Activated CD4-positive, CD25-positive, alpha-beta regulatory T cell treated with anti-CD3 and anti-CD28 coated beads, Interleukin-2, amount 50 U/mL, for 16 hours (primary cell): ENCODE measurements at places on chromosomes 5 and 9.
A peak's percentile ranks its signal among the peaks of the same experiment; 100 is the strongest.

DNA sequence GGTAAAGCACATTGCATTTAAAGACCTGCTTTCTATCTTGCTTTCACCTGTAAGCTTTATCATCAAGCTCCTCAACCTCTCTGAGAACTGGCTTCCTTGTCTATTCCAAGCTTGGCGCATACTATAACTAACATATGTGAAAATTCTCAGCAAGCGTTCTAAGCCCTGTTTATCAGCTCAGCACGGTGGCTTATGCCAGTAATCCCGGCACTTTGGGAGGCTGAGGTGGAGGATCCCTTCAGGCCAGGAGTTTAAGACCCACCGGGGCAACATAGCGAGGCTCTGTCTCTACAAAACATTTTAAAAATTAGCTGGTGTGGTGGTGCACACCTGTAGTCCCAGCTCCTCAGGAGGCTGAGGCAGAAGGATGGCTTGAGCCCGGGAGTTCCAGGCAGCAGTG, 1.6 kb upstream of the ATP6V0E1 start:
- no peak for DNase-seq

DNA sequence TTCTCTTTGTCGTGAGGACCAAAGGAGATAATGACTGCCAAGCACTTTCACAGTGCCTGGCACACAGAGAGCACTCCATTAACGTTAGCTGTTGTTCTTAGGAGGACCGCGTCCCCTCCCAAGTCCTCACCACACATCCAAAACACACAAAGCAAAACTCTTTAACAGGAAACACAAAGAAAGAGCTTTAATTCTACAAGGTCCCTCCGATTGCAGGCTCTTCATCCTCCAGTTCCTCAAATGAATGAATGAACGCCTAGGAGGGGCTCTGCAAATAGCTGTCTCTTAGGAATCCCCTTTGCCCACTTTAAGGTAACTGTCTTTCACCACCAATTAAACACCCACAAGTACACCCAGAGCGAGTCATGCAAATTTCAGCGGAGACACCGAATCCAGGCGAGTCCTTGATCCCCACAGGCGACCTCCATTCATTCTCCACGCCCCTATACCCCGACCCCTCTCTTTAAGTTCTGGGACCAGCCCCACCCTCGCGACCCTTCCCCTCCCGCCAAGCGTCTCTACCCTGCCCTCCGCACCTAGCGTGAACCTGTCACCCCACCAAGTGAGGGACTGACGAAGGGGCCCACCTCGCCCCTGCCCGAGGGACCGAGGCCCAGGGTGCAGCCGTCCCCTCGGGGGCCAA, 644 bp downstream of the TSC1 start:
- DNase-seq: no peak

- no peak for DNase-seq
Observed at GRCh38 chr5:114402206-114402605, 40.3 kb downstream of the KCNN2 start.

DNA sequence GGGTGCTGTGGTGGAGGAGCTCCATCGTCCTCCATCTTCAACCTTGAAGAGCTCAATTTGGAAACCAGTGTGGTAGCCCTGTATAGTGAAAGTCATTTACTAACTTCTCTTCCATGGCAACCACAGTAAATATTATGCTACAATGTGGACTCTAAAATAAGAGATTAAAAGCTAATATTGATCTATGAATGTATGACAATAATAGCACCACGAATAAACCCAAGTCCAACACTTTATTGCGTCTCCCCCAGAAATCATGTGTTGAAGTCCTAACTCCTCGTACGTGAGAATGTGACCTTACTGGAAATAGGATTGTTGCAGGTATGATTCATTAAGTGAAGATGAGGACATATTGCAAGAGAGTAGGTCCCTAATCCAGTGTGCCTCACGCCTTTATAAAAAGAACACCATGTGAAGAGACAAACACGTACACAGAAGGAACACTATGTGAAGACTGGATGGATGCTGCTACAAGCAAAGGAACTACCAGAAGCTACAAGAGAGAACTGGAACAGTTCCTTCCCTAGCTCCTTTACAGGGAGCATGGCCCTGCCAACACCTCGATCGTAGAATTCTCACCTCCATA, 276.2 kb downstream of the PDE4D start:
- DNase-seq: no peak

DNA sequence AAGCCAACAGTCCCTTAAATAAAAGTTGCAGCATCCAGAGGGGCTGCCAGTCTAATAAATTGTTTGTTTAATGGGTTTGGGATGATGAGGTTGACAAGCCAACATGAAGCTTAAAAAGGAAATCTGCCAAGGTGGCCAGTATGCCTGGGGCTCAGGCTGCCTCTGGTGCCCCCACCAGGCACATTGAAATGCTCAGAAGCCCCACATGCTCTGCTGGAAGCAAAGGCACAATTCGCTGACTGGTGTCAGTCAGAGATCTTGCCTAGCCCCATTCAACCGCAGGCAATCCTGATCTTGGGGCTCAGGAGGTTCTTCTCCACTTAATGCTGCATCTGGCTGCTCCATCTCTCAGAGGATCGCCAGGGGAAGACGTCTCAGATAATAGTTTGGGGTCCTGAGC, 44.2 kb upstream of the TCERG1 start:
- DNase-seq: no peak

- DNase-seq: no peak
Observed at GRCh38 chr5:8770431-8770830, 775.4 kb downstream of the SEMA5A start.

- DNase-seq: no peak
Observed at GRCh38 chr5:111454198-111454622, 58.1 kb downstream of the STARD4 start.

GRCh38 chr5:94849324-94849723, 230.9 kb downstream of the SLF1 start:
- DNase-seq: no peak

- no peak for DNase-seq
Observed at GRCh38 chr5:137488516-137488915, 10.6 kb downstream of the SPOCK1 start.

DNA sequence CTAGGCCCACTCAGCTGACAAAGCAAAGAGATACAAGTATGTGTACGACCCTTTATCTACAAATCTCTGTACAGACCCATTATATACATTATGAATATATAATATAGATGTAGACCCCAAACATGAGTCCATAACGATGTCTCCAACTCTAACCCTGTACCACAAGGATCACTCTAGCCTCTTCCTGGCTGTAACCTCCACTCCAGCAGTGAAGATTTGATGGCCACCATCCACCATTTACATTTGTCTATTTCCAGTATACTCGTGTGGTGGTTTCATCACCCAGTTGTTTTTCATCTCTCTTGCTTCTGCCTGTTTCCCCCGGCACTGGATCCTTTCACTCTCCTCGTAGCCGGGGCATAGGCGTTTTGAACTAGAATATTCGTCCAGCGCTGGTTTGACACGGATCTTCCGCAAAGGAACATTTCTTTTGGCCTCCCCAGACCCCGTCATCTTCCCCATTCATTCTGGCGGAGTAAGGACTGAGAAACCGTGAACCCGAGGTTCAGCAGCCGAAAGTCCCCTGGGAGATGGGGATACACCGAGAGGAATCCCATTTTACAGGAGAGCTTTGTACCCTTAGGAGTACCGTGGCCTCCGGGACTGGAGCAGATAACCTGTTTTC, 828 bp upstream of the TRIO start:
- DNase-seq: no peak

DNA sequence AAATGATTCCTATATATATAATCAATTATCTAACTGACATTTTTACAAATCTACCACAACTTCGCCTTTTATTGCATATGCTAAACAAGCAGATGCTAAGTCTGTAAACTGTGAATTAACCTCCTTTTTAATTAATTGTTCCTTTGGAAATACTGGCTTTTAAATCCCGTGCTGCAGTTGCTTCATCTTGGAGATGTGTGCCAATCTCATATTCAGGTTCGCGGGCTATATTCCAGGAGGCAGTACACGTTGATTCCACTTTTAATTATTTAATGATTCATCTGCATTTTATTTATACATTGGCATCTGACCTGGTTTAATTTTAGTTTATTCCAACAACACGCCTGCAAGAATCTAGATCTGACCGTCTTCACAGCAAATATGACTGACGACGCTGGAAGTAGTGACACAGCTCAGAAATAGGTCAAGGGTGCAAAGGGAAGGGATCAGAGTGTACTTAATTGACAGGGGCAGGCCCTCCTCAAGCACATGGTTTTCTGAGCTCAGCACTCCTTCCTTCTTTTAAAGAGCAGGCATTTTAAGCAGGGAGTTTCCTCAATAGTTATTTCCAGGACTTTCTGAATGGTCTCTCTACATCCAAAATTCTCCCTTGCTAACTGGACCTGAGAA, 125.2 kb downstream of the GLIS3 start:
- no peak for DNase-seq

- DNase-seq: no peak
Observed at GRCh38 chr5:7036192-7036835, 323.1 kb downstream of the TENT4A start.

- no peak for DNase-seq
Observed at GRCh38 chr5:125134216-125135081, 388.0 kb upstream of the ZNF608 start.

GRCh38 chr5:84259283-84260045, 125.2 kb downstream of the EDIL3 start:
- no peak for DNase-seq

- DNase-seq: no peak
Observed at GRCh38 chr9:27193886-27194285, 84.9 kb downstream of the TEK start.

DNA sequence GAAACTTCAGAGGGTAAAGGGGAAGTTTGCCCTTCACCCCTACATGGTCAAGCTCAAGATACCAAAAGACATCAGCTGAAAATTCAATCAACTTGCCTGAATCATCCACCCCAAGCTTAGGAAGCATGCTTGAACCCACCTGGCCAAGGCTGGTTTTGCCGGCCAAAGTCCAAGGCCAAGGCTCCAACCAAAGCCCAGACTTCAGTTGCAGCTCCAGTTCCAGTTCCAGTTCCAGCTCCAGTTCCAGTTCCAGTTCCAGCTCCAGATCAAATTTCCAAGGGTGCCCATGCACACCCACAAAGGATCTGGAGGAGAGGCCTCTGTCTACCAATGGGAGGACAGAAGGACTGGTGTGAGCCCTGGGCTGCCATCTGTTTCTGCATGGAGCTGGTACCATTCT, 4.6 kb upstream of the SERINC5 start:
- no peak for DNase-seq

DNA sequence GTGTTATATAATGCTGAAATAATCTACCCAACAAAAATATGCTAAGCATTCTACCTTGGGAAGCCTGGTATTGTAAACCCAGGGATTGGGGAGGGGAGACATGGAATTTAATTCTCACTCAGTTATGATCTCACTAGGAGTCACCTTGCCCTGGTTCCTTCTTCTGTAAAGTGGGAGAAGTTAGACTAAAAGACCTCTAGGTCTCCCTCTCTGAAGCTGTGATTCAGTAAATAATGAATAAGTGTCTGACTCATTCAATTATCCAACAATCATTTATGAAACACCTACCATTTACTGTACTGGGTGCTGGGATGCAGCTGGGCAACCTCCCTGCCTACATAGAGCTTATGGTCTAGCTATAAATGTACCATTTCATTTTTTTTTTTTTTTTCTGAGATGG, 20.2 kb upstream of the SPARC start:
- DNase-seq: no peak

DNA sequence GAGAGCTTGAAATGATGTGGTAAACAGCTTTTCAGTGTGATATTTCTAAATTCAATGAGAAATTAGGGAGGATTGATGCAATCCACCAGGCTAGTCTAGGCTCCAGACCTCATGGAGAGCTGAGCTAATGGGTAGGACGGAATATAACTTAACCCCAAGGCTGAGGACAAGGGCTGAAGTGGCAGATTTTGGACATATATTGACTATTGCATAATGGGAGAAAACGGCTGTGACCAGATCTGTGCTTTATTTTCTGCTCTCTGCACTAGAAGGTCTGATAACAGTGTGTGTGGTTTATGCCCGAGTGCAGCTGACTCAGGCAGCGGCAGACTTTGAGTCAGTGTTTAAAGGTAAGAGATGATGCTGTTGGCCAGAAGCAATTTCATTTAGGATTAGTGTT, 70.6 kb downstream of the ACTBL2 start:
- DNase-seq: no peak

DNA sequence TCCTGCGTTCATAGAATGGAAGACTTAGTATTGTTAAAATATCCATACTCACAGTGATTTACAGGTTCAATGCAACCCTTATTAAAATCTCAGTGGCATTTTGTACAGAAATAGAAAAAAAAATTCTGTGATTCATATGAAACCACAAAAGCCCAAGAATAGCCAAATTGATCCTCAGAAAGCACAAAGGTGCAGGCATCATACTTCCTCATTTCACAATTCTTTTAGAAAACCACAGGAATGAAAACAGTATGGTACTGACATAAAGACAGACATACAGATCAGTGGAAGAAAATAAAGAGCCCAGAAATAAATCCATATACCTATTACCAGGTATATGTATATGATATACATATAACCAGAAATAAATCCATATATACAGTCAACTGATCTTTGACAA, 86.8 kb upstream of the MEGF10 start:
- no peak for DNase-seq

GRCh38 chr5:149298842-149299404, 27.3 kb downstream of the AFAP1L1 start:
- no peak for DNase-seq

DNA sequence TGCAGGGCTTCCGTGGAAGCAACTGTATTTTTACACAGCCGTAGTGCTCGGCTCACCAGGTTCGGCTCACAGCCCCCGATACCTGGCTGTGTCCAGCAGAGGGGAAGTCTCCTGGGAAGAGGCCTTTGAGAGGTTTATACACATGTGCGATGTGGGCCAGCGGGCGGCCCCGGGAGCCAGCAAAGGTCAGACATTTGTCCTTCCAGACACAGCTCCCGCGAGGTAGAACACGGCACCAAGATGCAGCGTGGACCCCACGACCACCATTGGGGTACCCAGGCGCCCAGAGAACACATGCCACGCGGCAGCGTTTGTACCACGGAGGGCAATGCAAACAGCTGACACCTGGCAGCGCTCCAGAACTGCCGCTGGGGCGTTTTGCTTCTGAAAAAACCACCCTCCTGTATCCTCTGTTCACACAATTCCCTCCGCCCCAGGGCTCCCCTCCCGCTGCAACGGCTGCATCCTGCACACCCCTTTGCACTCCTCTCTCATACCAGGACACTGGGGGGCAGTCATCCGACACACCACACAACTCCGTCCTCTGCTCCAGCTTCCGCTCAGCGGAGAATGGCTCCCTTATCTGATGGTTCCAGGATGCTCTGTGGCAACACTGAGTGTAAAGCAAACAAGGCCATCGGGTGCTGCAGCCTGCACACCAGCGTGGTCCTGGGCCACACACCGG, 235.3 kb downstream of the SYK start:
- DNase-seq: peak; percentile 6

- DNase-seq: no peak
Observed at GRCh38 chr5:33888587-33888986, 3.2 kb downstream of the ADAMTS12 start.

GRCh38 chr5:133927300-133928180, 40.9 kb downstream of the C5orf15 start:
- DNase-seq: no peak

DNA sequence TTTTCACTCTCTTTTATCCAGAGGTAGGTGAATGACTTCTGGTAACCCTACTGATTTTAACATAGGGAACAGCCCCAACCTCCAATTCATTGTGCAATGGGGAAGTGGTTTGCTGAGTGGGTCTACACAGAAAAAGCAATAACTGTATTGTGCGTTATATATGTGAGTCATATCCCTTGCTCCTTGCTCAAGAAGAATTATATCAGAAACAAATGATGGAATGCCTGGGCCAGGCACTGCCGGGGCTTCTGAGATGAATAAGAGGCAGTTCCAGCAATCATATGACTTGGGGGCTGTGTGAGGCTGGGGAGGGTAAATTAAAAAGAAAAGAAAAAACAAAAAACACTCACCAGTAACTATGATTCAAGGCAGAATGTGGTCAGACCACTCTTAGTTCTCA, 79.2 kb upstream of the ABCA1 start:
- no peak for DNase-seq
